ENCODE measurements at places on chromosomes 2 and 18.
A peak's percentile ranks its signal among the peaks of the same experiment; 100 is the strongest.

DNA sequence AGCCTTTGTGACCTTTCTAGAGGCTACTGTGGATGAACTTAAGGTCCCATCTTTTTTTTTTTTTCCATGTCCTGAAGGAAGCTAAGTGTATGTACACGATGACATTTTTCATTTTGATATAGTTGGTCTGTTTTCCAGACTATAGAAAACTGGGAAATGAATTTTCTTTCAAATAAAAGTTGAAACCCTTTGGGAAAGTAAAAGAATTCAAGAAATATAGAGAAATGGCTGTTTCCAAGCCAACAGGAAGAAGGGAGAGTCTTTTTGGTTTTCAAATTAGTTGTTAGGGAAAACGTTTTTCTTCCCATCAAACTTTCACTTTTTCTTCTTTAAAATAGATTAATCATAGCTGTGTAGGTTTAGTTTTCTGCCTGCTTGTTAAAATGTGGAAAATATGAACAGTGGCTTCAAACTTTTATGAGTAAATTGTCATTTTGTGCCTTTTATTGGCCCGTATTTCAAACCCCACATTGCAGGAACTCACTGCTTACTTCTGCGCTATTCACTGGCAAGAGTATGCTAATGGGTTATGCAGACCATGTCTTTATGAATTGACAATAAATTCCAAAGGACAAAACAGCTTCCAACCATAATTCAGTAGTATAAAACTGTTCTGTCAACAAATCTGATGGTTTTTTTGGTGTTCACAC lies 27.7 kb upstream of the LYPD1 start:
- no peak for DNase-seq

DNA sequence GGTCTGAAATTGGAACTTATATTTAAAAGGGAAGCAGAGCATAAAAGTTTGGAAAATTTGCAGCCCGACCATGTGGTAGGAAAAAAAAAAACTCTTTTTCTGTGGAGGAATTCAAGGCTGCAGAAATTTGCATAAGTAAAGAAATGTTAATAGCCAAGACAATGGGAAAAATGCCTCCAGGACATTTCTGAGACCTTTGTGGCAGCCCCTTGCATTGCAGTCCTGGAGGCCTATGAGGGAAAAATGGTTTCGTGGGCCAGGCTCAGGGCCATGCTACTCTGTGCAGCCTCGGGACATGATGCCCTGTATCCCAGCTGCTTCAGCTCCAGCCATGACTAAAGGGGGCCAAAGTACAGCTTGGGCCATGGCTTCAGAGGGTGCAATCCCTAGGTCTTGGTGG lies 71.9 kb upstream of the SLC16A14 start:
- DNase-seq, result no peak

DNA sequence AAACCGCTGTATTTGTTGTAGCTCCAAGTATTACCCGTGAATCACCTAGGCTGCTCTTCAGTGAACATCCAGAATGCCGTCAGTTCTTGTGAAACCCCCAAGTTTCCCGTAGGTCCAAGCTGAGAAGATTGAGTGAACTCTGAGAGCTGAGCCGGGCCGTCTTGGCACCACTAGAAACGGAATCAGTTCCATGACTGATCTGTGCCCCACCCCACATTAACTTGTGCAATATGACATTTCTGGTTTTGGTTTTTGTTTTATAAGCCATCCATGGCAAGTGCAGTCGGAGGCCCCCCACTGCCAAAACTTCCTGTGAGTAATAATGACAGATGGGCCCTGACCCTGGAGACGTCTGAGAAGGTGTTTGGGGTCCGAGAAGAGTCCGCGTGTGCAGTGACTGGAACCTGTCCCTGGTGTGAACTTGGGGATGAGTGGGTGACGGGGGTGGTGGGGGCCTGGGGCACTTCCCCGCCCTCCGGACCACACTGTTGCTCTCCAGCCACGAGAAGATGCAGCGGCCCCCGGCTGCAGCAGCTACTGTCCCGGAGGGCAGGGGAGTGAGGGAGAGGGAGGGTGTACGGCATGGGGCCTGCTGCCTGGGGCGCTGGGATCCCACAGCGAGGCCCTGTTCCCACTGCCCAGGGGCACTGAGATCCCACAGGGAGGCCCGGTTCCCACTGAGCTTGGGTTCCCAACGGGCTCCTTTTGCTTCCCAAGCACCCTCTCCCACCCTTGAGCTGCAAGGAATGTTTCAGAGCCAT lies 26.5 kb downstream of the NFATC1 start:
- DNase-seq, result no peak

GRCh38 chr18:70200286-70200685 lies 5.2 kb downstream of the RTTN start:
- DNase-seq, result no peak

DNA sequence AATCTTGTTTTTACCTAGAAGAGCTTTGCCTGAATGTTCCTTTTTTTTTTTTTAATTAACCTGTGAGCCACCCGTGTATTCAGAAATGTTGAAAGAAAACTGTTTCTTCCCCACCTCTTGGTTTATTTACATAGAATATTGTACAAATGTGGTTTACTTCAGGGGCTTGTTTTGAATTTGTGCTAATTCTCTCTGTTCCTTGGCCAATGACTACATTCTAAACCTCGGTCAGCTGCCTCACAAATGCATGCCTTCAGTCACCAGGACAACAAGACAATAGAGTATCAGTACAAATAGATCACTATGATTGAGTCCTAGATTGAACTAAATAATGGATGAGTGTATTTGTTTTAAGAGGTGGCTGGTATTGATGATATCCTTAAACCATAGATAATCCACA lies 36.0 kb downstream of the AGFG1 start:
- no peak for DNase-seq

DNA sequence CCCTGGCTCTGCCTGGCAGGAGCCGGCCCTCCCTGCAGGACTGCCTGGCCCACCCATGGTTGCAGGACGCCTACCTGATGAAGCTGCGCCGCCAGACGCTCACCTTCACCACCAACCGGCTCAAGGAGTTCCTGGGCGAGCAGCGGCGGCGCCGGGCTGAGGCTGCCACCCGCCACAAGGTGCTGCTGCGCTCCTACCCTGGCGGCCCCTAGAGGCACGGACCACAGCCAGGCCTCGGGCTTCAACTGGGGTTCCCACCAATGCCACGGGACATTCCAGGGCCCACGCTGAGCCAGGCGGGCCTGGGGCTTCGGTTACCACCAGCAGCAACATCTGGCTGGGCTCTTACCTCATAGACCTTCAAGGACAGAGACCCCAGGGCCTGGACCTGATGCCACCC lies 6.1 kb upstream of the GMPPA start:
- DNase-seq, result no peak

DNA sequence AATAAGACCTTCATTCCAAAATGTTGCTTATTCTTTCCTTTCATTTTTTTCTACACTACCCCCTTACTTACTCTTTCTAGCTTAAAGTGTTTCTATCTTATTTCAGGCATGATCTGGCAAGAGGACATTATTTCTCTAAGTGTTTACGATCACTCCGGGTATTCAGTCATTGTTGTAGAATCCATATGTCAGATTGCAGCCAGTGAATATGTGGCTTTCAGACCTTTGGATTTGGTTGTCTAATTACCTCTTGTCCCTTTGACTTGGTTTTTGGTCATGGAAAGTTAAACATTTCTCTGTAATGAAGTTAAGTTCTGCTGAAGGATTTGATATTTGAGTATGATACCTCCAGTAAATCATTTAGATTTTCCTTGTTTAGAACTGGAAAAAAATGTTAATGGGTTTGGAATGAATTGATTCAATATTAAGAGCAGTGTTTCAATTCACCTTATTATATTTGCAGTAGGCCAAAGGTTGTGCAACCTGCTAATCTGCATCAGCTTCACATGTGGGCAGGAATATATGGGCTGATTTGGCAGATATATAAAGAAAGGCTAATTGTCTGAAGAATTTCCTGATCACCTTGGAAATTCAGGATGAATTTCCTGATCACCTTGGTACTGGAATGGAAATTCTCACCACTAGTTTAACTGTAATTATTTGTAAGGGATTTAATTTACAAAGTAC lies 154.9 kb downstream of the PRPF40A start:
- no peak for DNase-seq

DNA sequence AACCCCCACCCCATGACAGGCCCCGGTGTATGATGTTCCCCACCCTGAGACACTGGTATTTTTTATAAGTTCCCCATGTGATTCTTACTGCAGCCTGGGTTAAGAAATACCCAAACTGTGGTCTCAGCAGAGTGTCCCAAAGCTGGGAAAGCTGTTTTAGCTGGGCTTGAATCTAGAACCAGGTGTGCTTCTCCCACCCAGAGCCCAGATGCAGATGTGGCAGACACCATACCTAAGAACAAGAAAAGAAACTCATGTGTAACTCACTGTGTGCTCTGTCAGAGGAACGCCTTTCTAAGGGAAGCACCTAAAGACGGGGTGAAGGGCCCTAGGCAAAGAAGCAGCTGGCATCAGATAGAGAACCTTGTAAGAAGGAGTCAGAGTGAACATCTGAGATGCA lies 23.9 kb downstream of the DOK1 start:
- no peak for DNase-seq

GRCh38 chr2:217714287-217714751 lies 288.5 kb downstream of the TNS1 start:
- DNase-seq, result no peak

- DNase-seq, result no peak
These were observed 13.0 kb upstream of the ARHGAP25 start for GRCh38 chr2:68721482-68722101.

DNA sequence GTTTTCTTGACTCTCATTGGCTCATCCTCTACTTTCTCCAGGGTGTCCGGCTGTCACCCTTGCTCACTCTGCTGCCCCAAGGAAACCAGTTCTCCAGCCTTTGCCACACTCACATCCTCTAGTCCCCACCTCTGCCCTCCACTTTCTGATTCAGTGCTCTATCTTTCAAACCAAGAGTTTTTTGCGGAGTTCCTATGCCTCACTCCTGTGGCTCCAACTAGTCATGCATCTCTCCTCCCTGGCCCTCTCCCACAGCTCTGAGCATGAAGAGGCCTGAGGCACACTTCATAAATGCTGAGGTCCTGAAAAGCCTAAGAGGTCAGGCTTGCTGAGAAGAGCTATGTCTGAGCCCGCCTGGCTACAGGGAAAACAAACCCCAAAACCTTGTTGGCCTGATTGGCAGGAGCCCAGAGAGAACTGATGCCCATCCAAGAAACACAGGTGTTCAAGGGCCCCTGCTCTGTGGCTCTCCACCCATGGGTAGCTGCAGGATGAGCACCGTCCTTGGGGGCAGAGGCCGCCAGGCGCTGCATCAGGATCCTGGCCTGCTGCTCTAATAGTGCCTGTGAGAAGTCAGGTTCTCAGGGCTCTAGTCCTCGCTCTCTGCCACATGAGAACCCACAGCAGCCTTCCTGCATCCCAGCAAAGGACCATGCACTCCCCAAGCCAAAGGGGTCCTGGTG lies 42.1 kb downstream of the HS1BP3 start:
- no peak for DNase-seq

DNA sequence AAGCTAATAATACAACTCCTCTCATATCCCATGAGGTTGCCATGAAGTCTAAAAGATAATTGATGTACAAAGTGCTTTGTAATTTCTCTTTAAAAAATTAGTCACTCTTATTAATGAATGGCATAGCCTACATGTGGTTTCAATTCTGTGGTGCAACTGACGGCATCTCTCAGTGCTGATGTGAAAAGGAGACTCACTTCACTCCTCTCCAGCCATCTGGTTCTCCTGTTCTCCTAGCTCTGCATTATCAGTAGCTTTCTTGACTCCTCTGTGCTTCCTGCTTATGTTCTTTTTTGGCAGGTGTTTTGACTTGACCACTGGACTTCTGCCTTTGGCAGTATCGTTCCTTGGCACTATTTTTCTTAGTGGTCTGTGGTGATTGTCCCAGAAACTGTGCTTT lies 134.9 kb upstream of the ZFP36L2 start:
- DNase-seq, result no peak

- DNase-seq, result no peak
These were observed 29.9 kb upstream of the GPR155 start for GRCh38 chr2:174516501-174517378.

DNA sequence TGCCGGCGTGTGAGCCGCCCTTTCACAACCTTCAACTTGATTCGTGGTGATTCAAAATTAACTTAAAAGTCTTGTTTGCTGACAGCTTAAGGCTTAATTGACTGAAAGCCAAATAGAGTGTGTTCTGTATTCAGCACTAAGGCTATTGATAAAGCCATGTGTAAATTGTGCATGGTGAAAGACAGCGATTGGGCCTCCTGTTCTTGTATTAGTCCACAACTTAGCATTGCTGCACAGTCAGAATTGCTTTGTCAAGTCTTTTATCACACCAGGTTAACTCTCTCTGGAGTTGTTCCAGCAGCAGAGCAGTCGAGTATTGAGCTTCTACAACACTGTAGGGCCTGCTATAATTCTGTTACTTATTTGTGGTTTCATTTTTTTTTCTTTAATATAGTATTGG lies 210.1 kb downstream of the WDR7 start:
- no peak for DNase-seq

GRCh38 chr2:162390801-162391200 lies 46.9 kb downstream of the GCA start:
- no peak for DNase-seq

GRCh38 chr2:29373870-29374269 lies 258.7 kb downstream of the CLIP4 start:
- DNase-seq, result no peak

DNA sequence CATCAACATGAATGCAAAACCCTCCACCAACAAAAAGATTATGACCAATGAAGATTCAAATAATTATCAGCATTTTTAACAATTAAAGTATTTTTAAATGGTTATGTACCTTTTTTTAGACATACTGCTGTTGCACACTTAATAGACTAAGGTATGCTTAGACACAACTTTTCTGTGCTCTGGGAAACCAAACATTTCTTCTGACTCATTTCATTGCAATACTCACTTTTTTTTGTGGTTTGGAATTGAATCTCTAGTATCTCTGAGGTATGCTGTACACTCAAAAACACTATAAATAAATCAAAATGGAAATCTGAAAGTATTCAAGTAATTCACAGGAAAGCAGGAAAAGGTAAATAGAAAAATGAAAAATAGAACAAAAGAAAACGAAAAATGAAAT lies 247.9 kb upstream of the POU3F3 start:
- no peak for DNase-seq

GRCh38 chr2:53235836-53236582 lies 531.6 kb upstream of the CHAC2 start:
- DNase-seq, result no peak

GRCh38 chr2:219252570-219252899 lies 508 bp upstream of the TUBA4B start:
- DNase-seq, result peak; percentile 18

Data from stimulated activated CD8-positive, alpha-beta memory T cell treated with anti-CD3 and anti-CD28 coated beads, Interleukin-15, amount 100 ng/mL, for 4 hours (primary cell).